ENCODE measurements at places on chromosomes 11 and 22.

GRCh38 chr11:128066399-128066798 lies 521.0 kb downstream of the ETS1 start:
- no peak for DNase-seq

- no peak for DNase-seq
Measured at GRCh38 chr11:1015826-1016545, 20.5 kb downstream of the MUC6 start.

DNA sequence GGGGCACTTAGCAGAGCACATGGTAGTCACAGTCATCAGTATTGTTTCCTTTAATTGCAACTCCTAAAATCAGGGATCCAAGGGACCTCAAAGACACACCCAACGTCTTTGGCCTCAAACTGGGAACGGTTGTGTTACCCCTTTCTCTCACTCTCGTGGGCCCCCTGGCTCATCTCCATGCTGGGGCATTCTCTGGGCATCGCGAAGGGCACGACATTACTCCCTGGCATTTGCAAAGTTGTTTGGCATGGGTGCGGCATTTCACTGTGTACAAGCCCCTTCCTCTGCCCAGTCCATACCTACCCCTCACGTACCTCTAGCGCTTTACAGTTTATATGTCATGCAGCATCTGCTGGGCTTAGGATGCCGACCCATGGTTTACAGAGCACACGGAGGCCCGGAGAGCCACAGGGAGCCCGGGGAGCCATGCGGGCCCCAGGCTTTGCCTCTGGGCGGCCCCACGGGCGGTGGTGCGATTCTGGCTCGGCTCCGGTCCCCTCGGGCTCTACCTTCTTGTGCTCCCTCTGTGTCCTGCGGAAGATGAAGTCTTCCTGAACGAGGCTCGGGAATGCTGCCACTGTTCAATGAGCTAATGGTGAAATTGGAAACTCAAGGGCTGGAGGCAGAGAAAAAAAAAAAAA lies 21.9 kb upstream of the CACNG2 start:
- no peak for DNase-seq

DNA sequence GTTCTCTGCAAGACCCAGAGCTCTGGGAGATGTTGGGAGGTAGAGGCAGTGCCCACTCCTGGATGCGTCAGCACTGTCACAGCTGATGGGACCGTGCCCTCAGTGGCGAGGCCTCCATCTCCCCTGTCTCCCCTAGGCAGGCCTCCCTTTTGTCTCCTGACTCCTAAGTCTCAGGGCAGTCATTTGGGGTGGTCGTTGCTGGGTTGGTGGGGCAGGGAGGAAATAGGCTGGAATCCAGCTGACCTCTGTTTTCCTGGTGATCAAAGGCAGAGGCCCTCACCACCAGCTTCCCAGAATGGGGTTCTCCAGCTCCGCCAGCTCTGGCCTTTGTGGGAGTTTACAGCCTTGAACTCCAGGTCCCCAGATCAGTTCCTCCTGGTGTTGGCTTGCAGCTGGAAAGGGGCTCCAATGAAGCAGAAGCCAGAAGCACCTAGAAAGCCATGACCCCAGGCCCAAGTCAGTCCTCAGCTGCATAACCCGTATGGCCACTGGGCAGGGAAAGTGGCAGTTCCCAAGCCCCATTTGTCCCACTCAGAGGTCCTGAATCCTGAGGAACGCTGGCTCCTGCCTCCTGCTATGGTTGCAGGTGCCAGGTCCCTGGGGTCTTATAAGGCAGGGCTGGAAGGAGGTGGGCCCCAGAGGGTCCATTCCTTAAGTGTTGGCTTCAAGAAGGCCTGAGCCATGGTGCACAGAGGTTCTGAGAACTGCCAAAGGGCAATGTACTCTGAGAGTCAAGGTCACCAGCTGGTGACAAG lies 7.3 kb upstream of the FXYD2 start:
- no peak for DNase-seq

DNA sequence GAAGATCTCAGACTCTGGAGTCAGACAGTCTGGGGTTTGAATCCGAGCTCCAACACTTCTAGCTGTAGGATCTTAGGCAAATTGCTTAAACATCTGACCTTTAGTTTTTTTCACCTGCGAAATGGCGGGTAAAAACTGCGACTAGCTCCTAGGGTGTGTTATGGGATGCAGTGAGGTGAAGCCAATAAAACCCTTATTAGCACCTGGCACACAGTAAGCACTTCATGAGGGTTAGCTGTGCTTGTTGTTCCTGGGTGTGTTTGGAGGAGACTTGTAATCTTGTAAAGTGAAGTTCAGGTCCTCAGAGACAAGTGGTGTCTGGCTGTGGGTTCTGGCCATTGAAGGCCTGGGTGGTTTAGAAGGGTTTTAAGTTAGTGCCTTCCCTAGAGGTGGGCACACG lies 68.9 kb downstream of the ZBTB16 start:
- DNase-seq, result no peak

DNA sequence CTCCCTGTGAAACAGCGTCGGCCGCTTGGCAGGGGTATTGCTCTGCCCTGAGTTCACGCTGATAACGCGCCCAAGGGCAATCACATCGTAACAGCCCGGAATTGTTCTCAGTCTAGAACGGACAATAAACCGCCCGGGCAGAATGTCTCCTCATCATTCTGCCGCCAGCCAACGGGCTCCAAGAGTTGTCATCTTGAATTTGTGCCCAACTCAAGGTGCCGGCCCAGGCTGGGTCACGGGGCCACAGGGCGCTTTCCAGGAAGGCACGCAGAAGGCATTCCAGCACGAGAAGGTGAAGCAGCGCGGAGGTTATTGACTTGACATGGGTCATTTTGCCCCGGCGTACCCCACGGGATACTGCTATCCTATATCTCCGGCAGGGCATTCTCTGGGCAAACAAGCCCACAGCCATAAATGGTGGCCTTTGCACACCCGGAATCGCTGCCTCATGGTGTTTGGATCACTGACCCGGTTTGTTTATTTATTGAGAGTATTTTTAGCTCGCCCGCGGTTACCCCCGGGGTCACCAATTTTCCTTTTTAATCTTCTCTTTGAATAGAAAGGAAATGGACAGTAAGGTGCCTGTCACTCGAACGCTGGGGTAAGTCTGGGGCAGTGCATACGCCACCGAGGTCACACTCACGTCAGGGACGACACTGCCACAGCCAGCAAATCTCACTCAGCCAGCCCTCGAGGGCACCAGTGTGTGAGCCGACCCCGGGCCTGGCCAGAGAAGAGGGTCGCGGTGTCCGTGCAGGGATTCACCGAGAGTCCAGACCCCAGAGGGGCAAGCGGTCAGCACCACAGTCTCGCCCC lies 72.4 kb upstream of the FGF3 start:
- no peak for DNase-seq

GRCh38 chr22:46031066-46031465 lies 54.1 kb upstream of the WNT7B start:
- DNase-seq, result no peak

DNA sequence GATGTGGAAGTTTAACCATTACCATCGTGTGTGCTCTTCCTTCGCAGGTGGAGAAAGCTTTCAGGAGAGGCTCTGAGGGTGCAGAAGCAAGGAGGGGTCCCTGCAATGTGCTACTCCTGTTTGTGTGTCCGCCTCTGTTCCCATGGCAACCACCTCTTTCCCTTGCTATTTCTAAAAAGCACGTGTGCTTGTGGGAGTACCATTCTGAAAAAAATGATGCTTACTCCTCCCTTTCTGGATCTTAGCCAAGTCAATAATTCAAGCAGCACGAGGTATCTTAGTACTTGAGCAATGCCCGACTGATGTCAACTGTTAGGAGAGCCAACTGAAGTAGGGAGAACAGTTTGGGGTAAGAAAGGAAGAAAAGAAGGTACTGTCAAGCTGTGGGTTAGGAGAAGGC lies 628.7 kb downstream of the NTM start:
- DNase-seq, result peak; percentile 11

GRCh38 chr11:18611196-18611595 lies 11.6 kb downstream of the MISFA start:
- DNase-seq, result no peak

- DNase-seq, result peak; percentile 92
Measured at GRCh38 chr11:65899356-65900124, 648 bp downstream of the FOSL1 start.

GRCh38 chr11:65381716-65382032 lies 772 bp downstream of the SLC25A45 start:
- DNase-seq, result peak; percentile 98

DNA sequence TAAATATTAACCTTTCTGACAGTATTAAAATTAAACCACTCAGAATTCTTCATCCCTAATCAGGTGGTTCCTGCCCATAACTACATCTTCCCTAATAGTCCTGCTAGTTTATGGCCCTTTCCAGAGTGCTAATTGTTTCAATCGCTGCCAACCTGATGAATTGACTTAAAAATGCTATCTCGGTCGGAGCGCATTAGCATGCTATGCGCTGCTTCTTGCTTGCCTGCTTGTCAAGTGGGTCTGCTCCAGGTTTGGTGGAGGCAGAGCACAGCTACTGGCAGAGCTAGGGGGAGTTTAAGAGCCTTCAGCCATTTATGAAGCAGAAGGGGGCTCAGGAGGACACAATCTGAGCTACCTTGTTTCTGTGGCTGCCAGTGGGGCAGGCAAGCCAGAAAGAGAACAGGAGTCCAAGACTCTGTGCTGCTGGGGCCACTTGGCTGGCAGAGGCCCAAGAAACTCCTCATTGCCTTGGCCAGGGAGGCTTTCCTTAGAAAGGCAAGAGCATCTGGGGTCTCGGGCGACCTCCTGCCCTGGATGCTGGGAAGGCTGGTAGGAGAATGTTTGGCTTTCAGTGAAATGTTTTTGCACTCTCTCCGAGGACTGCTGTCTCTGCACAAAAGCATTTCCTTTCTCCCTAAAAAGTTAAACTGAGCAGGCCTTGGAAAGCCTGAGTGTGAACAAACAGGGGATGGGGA lies 62.1 kb upstream of the PHOX2A start:
- DNase-seq, result no peak

DNA sequence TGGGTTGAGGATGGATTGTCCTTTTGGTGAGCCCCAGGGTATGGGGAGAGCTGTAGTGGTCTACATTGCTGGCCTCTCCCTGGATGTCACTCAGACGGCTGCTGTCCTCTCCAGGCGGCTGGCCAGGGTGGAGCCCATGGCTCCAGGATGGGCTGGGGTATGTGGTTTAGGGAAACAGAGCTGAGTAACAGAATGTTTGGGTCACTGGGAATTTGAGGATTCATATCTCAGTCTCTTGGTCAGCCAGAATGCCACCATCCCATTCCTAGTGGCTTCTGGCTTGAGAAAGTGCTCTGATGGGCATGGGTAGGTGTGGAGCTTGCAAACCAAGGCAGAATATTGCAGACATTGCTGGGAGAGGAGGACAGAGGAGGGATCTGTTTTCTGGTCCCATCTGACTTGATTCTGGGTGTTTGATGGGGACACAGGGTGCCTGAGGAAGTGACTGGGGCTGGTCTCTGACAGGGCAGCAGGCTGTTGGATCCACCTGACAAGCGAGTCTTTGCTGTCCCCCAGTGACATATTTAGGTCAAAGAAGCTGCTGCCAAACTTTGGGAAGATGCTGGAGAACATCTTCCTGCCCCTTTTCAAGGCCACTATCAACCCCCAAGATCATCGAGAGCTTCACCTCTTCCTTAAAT lies 41.4 kb downstream of the AMPD3 start:
- DNase-seq, result no peak

DNA sequence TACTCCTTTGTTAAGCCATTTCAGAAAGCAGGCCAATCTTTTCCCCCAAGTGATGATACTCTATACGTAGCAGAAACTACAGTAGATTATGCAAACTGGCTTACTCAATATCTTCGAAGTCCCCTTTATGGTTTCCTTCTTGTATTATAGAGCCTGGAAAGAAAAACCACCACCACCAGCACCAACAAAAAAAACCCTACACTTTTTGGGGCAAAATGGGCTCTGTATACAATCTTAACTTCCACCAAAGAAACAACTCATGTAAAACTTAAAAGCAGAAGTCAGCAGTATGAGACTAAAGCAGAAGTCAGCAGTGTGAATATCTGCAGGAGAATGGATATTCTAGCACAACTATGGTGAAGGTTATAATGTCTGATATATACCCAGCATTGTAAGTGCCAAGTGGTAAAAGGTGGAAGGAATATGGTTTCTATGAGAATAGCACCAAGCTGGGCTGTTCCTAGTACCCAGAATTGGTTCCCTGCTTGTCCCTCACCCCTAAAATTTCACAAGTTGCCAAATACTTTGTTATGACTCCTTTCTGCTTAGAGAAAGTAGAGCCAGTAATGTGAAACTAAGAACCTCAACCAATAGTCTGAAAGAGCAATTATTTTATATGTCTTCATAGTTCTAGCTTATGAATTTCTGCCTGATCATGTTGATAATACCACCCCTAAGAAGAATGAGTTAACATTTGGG lies 252.1 kb downstream of the SBF2 start:
- no peak for DNase-seq

DNA sequence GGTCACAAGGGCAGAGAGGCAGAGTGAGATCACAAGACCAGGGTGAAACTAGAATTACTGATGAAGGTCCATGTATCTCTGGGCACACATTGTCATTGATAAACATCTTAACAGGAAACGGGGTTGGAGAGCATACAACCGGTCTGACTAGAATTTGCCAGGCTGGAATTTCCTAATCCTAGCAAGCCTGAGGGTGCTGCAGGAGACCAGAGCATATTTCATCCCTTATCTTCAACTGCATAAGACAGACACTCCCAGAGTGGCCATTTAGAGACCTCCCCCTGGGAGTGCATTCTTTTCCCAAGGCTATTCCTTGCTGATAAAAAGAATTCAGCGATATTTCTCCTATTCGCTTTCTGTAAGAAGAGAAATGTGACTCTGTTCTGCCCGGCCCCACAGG lies 84.6 kb upstream of the IZUMO1R start:
- DNase-seq, result no peak

- DNase-seq, result no peak
Measured at GRCh38 chr11:64594159-64594939, 3.3 kb downstream of the SLC22A12 start.

GRCh38 chr11:17974246-17974645 lies 38.6 kb downstream of the SERGEF start:
- no peak for DNase-seq

GRCh38 chr11:109486129-109486528 lies 64.1 kb downstream of the C11orf87 start:
- no peak for DNase-seq

- no peak for DNase-seq
Measured at GRCh38 chr22:17113600-17113999, 7.6 kb downstream of the TMEM121B start.

DNA sequence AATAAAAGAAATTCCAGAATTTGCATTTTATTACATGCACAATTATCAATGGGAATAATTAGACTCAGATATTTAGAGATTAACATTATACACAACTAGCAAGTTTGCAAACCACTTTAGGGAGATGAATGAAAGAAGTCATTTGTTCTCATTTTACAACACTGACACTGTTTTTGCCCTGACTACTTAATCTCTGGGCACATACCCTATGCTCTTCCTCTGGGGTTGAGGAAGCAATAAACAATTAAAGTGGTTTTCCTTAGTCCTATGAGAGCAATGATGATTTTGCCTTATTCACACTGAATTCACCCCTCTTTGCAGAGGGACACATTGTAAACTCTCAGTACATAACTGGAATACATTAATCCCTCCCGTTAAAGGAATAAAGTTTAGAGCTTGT lies 72.7 kb downstream of the TRPC6 start:
- no peak for DNase-seq

Measured in kidney tubule cell (primary cell).